ENCODE measurements at places on chromosomes 1 and 21. TPM values are rescaled to one million over a fixed set of nuclear protein-coding genes. Genes with fewer than 3 reads are reported as not detected.
A peak's percentile ranks its signal among the peaks of the same experiment; 100 is the strongest.

GRCh38 chr1:113021430-113022085, 51.4 kb upstream of the LRIG2 start:
- H3K27me3 ChIP-seq: no peaks in the 10 kb centered on the region
- H3K4me1 ChIP-seq: no peaks in the 10 kb centered on the region
- no peak overlapping the region for H3K27ac ChIP-seq
- no peaks in the 10 kb centered on the region for H3K36me3 ChIP-seq
- no peak overlapping the region for H3K4me3 ChIP-seq

- no peaks in the 10 kb centered on the region for H3K36me3 ChIP-seq
- peaks cover 4% of the 10 kb centered on the region for H3K4me1 ChIP-seq
- no peak overlapping the region for H3K4me3 ChIP-seq
- no peak overlapping the region for H3K27ac ChIP-seq
Observed at GRCh38 chr1:75764057-75764655, 21.9 kb upstream of the RABGGTB start.

GRCh38 chr1:84525779-84526178, 19.4 kb upstream of the GNG5 start:
- H3K27ac ChIP-seq: no peak overlapping the region
- no peaks in the 10 kb centered on the region for H3K4me1 ChIP-seq
- H3K4me3 ChIP-seq: no peak overlapping the region
- no peaks in the 10 kb centered on the region for H3K36me3 ChIP-seq
- H3K27me3 ChIP-seq: no peaks in the 10 kb centered on the region

WNT3A gene
- total RNA-seq: not detected

DNA sequence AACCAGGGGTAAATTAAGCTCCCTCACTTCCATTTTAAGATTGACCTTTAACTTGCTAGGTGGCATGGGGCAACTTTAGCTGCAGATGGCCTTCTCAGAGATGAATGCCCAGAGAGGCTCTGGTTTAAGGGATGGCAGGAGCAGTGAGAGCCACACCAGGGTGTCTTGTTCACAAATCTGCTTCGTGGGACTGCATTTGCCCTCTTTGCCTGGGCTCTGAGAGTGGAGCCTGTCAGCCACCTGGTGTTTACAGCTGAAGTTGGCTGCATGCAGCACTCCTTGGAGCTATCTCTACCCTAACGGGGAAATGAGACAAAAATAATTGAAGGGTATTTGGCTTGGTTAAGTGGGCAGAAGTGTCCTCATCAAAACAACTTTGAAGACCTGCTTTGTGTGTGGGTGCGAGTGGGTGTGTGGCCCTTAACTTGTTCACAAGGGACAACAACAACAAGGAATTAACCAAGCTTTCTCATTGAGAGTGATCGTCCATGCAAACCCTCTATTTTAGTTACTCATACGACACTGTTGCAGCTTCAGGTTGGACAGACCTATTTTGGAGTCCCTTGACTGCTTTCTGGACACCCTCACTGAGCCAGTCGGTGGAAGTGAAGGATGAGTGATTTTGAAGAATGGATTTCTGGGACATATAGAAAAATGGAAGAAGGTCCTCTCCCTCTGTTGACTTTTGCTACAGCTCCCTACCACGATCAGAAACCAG, 29.8 kb downstream of the PGM1 start:
- H3K4me3 ChIP-seq: no peak overlapping the region
- no peak for DNase-seq
- no peaks in the 10 kb centered on the region for H3K36me3 ChIP-seq
- H3K27me3 ChIP-seq: no peaks in the 10 kb centered on the region
- peak overlapping the region; percentile 53 for H3K27ac ChIP-seq
- no peaks in the 10 kb centered on the region for H3K4me1 ChIP-seq

NKAIN1 gene
- not detected for total RNA-seq

DNA sequence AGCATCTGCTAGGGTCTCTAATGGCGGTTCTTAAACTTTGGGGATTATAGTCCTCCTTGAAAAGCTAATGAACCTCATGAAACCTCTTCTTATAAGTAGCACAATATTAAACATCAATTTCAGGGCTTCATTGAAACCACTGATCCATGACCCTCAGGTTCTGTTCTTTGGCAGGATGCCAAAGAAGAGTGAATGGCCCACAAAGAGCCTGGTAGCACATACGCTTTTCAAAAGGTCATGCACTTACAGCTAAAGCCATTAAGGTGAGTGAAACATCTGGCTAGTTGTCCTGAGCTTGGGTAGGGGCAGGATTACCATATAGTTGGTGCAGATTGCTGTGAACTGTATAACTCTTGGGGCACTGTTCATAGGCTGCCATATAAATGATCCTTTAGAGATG, 42.3 kb downstream of the MDM4 start:
- H3K4me3 ChIP-seq: no peak overlapping the region
- no peak for DNase-seq
- H3K4me1 ChIP-seq: no peaks in the 10 kb centered on the region
- no peaks in the 10 kb centered on the region for H3K27me3 ChIP-seq

DNA sequence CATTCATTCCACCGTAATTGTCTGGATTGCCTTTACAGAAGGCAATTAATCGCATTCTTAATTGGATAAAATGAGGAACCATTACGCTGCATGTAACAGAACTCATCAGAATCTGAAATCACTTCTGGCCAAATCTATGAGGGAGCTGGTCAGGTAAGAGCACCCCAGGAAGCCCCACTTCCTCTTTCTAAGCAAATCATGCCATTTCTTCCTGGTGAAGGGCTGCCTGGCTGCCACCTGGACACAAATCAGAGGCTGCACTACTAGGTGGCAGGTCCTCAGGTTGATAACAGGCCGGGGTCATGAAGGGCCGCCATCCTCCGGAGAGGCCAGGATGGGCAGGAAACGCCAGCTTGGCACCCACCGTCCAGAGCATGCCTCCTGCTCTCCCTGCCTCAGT, 73.7 kb downstream of the CAPZB start:
- H3K36me3 ChIP-seq: no peaks in the 10 kb centered on the region
- no peaks in the 10 kb centered on the region for H3K27me3 ChIP-seq
- DNase-seq: no peak
- peak overlapping the region; percentile 35 for H3K27ac ChIP-seq
- H3K4me3 ChIP-seq: no peak overlapping the region
- peaks cover 21% of the 10 kb centered on the region for H3K4me1 ChIP-seq

GRCh38 chr1:237748171-237748960, 142.4 kb downstream of the ZP4 start:
- H3K27me3 ChIP-seq: no peaks in the 10 kb centered on the region
- H3K4me3 ChIP-seq: no peak overlapping the region
- no peaks in the 10 kb centered on the region for H3K36me3 ChIP-seq
- no peaks in the 10 kb centered on the region for H3K4me1 ChIP-seq
- no peak overlapping the region for H3K27ac ChIP-seq

GRCh38 chr21:44299085-44299457, 782 bp upstream of the PFKL start:
- no peaks in the 10 kb centered on the region for H3K27me3 ChIP-seq
- H3K36me3 ChIP-seq: no peaks in the 10 kb centered on the region
- DNase-seq: no peak
- H3K4me3 ChIP-seq: peak overlapping the region; percentile 99

DNA sequence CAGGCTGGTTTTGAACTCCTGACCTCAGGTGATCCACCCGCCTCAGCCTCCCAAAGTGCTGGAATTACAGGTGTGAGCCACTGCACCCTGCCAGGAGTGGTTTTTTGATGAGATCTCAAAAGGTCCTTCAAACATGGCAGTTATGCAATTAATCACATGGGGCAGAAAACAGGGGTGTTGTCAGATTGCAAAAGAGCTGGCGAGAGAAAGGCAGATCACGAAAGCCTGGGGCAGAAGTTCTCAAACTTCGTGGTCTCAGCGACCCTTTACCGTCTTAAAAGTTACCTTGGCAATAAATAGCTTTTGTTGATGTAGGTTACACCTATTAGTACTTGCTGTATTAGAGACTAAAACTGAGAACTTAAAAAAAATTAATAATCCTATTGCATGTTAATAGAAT, 16.1 kb downstream of the CNR2 start:
- no peaks in the 10 kb centered on the region for H3K36me3 ChIP-seq
- H3K27me3 ChIP-seq: no peaks in the 10 kb centered on the region
- no peaks in the 10 kb centered on the region for H3K4me1 ChIP-seq
- DNase-seq: no peak
- no peak overlapping the region for H3K27ac ChIP-seq
- no peak overlapping the region for H3K4me3 ChIP-seq

C1orf141 gene
- not detected for total RNA-seq

- DNase-seq: no peak
- no peaks in the 10 kb centered on the region for H3K36me3 ChIP-seq
- H3K4me3 ChIP-seq: no peak overlapping the region
- H3K4me1 ChIP-seq: no peaks in the 10 kb centered on the region
Observed at GRCh38 chr1:214632091-214632490, 29.1 kb downstream of the CENPF start.

- H3K27ac ChIP-seq: no peak overlapping the region
- no peak for DNase-seq
- no peaks in the 10 kb centered on the region for H3K27me3 ChIP-seq
- peaks cover 16% of the 10 kb centered on the region for H3K36me3 ChIP-seq
Observed at GRCh38 chr1:167912294-167912693, 1.6 kb downstream of the ADCY10 start.

- H3K36me3 ChIP-seq: no peaks in the 10 kb centered on the region
- H3K27ac ChIP-seq: no peak overlapping the region
- no peaks in the 10 kb centered on the region for H3K27me3 ChIP-seq
Observed at GRCh38 chr1:90501281-90501680, 215.8 kb downstream of the BARHL2 start.

GRCh38 chr1:153880962-153881361, 41.8 kb downstream of the GATAD2B start:
- no peaks in the 10 kb centered on the region for H3K27me3 ChIP-seq
- peak; percentile 61 for DNase-seq
- H3K4me3 ChIP-seq: peak overlapping the region; percentile 22
- H3K4me1 ChIP-seq: peaks cover 14% of the 10 kb centered on the region
- no peaks in the 10 kb centered on the region for H3K36me3 ChIP-seq
- H3K27ac ChIP-seq: no peak overlapping the region

OLIG2 gene
- total RNA-seq: not detected

PRAMEF2 gene
- total RNA-seq: not detected

SH2D1B gene
- not detected for total RNA-seq

RORC gene
- total RNA-seq: not detected

DNA sequence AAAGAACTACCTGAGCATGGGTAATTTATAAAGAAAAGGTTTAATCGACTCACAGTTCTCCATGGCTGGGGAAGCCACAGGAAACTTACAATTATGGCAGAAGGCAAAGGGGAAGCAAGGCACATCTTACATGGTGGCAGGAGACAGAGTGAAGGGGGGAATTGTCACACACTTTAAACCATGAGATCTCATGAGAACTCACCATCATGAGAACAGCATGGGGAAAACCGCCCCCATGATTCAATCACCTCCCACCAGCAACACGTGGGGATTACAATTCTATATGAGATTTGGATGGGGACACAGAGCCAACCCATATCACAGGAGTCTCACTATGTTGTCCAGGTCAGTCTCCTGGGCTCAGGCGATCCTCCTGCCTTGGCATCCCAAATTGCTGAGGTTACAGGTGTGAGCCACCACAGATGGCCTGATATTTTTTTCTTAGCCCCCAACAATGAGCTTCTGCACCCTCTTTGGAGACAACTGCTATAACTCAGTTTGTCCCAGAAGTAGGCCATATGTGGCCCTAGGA, 22.5 kb upstream of the MORC3 start:
- H3K4me3 ChIP-seq: no peak overlapping the region
- no peak overlapping the region for H3K27ac ChIP-seq
- DNase-seq: no peak
- H3K36me3 ChIP-seq: peaks cover 11% of the 10 kb centered on the region
- H3K27me3 ChIP-seq: no peaks in the 10 kb centered on the region

- H3K4me1 ChIP-seq: no peaks in the 10 kb centered on the region
- no peak for DNase-seq
- H3K4me3 ChIP-seq: no peak overlapping the region
Observed at GRCh38 chr1:50156241-50157010, 47.7 kb downstream of the ELAVL4 start.

TMPRSS2 gene
- not detected for total RNA-seq

MFAP2 gene
- 26.3 TPM for total RNA-seq

DNA sequence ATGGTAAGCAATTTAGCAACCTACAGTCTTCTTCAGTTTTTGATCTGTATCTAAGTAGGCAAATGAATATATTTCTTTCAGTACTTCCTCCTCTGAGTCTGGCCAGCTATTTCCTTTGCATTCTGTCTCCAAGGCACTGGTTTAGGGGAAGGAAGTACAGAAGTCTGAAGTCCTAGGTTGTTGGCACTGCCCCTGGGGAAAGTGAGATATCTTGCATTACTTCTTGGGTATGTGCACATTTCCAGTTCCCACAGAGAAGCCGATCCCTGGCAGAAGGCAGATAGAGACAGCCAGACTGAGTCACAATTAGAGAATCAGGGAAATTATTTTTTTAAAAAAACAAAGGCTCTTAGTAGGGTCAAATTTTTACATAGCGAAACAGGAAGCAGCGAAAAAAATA, 98.8 kb downstream of the RASAL2 start:
- no peak for DNase-seq
- H3K36me3 ChIP-seq: no peaks in the 10 kb centered on the region
- H3K4me1 ChIP-seq: no peaks in the 10 kb centered on the region
- H3K4me3 ChIP-seq: no peak overlapping the region
- no peaks in the 10 kb centered on the region for H3K27me3 ChIP-seq

DNA sequence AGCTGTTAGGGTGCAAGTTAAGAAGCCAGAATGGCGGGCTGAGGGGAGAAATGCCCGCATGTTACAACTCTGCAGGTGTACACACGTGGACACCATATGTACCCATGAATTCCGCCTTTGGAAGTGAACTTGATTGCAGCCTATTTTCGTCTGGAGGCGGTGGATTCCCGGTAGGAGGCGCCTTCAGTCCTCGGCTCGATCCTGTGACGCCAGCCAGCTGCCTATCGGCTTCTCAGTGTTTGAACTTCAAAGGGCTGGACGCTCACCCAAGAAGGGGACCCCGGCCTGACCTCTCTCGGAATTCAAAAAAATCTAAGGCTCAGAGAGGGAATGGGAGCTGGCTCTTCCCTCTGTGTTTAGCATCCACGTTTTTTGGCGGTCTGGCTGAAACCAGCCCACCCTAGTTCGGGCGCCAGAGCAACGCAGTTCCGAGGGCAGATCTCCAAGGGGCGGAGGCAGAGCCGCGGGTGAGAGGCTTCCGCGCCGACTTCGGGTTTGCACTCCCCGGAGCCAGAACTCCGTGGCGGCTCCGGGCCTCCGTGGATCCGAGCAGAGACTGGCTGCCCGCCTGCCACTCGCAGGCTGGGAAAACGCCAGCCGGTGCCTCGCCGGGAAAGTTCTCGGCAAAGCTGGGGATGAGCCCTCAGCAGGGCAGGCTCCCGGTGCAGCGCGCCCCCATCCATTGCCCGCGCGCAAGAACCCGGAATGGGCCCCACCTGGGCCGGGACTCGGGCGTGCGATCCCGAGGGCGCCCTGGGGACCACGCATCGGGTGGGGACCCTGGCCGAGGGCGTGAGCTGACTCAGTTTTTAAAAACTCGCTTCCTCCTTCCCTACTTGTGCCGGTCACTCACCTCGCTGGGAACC, 996 bp upstream of the TMEM51 start:
- DNase-seq: peak; percentile 44
- no peaks in the 10 kb centered on the region for H3K27me3 ChIP-seq
- H3K4me1 ChIP-seq: no peaks in the 10 kb centered on the region
- no peaks in the 10 kb centered on the region for H3K36me3 ChIP-seq
- H3K4me3 ChIP-seq: peak overlapping the region; percentile 91

- H3K4me1 ChIP-seq: no peaks in the 10 kb centered on the region
- no peaks in the 10 kb centered on the region for H3K27me3 ChIP-seq
- no peak overlapping the region for H3K27ac ChIP-seq
- H3K36me3 ChIP-seq: peaks cover 13% of the 10 kb centered on the region
Observed at GRCh38 chr1:94199398-94199797, 38.0 kb downstream of the ARHGAP29 start.

GRCh38 chr1:31790641-31791091, 25.2 kb downstream of the SPOCD1 start:
- no peak for DNase-seq
- no peaks in the 10 kb centered on the region for H3K36me3 ChIP-seq
- no peak overlapping the region for H3K27ac ChIP-seq
- H3K27me3 ChIP-seq: no peaks in the 10 kb centered on the region

All from ascending aorta (tissue), 2 donors.